ENCODE measurements at places on chromosomes 2 and 18. TPM values are rescaled to one million over a fixed set of nuclear protein-coding genes. Genes with fewer than 3 reads are reported as not detected.

SCYGR4 gene
- total RNA-seq, result not detected

MBD1 gene
- 94.0 TPM for total RNA-seq

SERPINB3 gene
- 212 TPM for total RNA-seq

LINC00305 gene
- total RNA-seq, result not detected

IL36G gene
- 15.7 TPM for total RNA-seq

ST8SIA5 gene
- not detected for total RNA-seq

RAMP1 gene
- 3.3 TPM for total RNA-seq

UBXN2A gene
- 12.7 TPM for total RNA-seq

TBR1 gene
- total RNA-seq, result not detected

ATP6V1C2 gene
- total RNA-seq, result 0.09 TPM

GALNT13 gene
- total RNA-seq, result not detected

KCNS3 gene
- total RNA-seq, result 13.7 TPM

ARHGEF33 gene
- total RNA-seq, result 0.14 TPM

CNDP1 gene
- total RNA-seq, result not detected

SPP2 gene
- not detected for total RNA-seq

TEKT4 gene
- total RNA-seq, result not detected

IMPACT gene
- 24.1 TPM for total RNA-seq

HOXD4 gene
- total RNA-seq, result not detected

All from airway epithelial cell (primary cell).